Spinal cord (tissue), 10 donors: ENCODE measurements at places on chromosomes 2 and 18. TPM values are rescaled to one million over a fixed set of nuclear protein-coding genes. Genes with fewer than 3 reads are reported as not detected.

- no peak for DNase-seq
These were observed 2.3 kb upstream of the GCC2 start for GRCh38 chr2:108446703-108447102.

DNA sequence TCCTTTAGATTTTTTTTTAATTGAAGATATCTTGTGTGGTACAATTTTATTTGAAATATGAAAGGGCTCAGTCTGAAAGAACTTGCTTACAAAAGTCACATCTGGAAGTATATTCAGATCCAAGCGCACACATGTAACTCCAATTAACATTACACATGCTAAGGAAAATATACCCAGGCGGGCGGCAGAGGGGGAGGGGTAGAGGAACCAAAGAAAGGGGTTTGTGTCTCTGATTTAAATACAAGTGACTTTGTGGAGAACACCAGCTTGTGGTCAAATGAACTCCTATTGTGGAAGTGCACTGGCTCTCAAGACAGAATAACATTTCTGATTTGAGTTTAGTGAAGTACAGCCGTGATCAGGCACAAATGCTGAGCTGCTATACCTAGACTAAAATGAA lies 280.2 kb upstream of the SOX11 start:
- DNase-seq = no peak

DNA sequence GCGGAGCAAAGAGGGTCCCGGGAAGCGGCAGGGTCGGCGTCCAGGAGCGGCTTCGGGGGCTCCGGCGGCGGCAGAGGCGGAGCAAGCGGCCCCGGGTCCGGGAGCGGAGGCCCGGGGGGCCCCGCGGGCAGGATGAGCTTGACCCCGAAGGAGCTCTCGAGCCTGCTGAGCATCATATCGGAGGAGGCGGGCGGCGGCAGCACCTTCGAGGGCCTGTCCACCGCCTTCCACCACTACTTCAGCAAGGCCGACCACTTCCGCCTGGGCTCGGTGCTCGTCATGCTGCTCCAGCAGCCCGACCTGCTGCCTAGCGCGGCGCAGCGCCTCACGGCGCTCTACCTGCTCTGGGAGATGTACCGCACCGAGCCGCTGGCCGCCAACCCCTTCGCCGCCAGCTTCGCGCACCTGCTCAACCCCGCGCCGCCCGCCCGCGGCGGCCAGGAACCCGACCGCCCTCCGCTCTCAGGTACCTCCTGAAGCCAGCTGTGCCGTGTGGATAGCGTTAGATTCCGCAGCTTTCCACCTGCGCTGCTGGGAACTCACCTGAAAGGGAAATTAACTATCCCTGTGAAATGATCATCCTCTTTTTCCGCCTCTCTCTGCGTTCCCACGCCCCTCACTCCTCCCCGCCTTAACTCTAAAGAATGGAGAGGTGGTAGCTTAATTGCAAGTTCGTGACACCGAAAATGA lies 472 bp downstream of the CNOT11 start:
- DNase-seq = peak; percentile 15

Gene LIMS4
- 2.6 TPM for total RNA-seq

Gene PDE1A
- total RNA-seq = 37.0 TPM

DNA sequence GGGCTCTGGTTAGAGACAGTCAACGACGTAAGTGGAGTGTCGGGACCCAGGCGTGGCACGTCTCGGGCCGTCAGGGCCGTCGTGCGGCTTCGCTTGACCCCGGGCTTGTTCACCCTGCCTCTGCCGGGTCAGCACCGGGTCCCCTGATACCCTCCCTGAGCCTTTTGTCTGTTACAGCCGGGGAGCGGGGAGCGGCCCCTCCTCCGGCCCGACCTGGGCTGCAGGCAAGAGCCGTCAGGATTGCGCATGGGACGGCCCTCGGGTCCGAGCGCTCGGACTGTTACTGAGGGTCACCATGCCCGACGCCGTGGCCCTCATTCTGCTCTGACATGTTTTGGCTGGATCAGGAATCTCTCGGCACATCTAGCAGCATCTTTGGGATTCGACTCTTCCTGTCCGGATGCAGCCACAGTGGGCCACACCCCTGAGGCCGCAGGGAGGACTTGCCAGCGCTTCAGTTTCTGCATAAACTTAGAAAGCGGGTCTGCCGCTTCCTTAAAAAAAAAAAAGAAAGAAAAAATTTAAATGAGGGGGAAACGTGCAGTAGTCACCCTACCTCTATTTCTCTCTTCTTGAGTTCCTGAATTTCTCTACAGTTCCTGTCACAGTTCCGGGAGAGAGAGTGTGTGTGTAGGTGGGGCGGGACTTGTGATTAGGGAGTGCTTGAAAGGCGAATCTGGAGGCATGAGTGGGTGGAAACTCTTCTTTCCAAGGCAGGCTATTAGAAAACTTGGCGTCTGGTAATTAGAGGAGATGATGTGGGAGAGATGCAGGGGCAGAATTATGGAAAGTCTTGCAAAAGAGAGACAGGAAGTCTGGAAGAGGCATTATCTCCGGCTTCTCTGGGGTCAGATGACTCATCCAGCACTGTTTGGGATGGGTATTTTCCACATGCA lies 909 bp downstream of the TMEM87B start:
- DNase-seq = no peak

DNA sequence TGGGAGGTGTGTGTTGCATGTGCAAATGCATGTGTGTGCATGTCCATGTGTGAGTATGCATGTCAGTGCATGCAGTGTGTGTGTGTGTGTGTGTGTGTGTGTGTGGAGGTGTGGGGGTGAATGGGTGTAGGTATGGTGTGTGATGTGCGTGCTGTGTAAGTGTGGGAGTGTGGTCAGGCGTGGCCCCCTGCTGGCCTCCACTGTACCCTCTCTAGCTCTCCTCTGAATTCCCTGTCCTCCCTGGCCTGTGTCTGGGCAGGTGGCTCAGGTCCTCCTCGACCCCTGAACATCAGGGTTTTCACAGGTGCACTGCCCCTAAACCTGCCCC lies 230.2 kb downstream of the CELF4 start:
- DNase-seq = no peak

- DNase-seq = peak; percentile 83
These were observed 42.1 kb upstream of the EHBP1 start for GRCh38 chr2:62663411-62663810.

Gene PLB1
- 5.5 TPM for total RNA-seq

GRCh38 chr2:44746856-44747615 lies 194.5 kb upstream of the SIX3 start:
- peak; percentile 5 for DNase-seq

GRCh38 chr2:240960971-240961876 lies 37.2 kb upstream of the SNED1 start:
- no peak for DNase-seq

GRCh38 chr18:54316071-54316820 lies 41.4 kb downstream of the STARD6 start:
- DNase-seq = no peak

DNA sequence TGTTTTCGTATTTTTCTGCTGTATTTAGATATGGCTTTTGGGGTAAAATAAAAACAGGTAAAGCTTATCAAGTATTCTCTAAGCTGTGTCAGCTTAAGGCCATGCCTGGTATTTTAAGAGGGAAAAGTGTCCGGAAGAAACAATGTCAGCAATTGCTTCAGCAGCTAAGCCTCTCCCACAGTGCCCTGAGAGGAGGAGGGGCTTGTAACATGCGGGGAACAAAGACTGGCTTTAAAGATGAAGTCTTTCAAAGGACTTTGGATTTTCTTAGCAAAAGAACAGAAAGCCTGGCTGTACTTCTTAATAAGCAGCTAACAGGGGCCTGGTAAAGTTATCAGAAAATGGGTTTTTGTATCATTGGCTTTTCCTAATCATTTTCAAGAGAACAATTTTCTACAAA lies 102.8 kb downstream of the PXDN start:
- DNase-seq = peak; percentile 29

DNA sequence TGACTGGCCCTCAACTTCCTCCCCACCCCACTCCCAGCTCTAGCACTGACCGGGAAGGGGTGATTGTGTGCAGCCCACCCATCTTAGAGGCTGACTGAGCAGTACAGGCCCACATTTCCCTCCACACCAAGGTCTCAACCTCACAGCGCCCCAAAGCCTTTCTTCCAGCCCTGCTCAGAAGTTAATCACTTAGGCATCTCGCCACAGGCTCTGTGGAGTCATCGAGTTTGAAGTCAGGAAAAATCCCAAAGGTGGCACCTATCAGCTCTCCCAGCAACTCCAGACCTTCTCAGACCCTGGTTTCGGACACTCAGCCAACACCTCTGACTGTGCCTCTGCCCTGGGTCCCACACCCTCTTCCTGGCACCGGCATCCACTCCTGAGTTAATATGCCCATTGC lies 43.0 kb upstream of the GLI2 start:
- DNase-seq = no peak

Gene MPPE1
- 41.2 TPM for total RNA-seq

DNA sequence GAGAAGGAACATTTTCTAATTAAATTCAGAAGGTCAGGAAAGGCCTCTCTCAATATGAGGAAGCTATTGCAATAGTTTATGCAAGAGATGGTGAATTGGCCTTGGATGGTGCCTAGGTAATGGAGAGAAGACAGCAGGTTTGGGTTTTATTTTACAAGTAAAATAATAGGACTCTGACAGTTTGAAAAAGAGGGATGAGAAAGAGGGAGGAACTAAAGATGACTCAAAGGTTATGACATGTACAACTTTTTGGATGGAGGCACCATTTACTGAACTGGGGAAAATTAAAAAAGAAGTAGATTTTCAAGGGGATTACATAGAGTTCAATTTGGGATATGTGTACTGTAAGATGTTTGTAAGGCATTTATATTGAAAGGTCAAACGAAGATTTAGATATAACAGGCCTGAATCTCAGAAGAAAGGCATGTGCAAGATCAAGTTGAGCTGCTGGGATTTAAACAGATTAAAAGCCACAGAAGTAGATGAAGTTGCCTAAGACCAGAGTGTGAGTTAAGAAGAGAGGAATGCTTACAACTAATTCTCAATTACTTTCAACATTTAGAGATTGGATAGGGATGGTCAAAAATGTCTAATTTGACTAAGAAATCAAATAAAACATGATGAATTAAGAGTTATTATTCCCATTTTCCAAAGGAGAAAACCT lies 12.3 kb upstream of the ASNSD1 start:
- DNase-seq = no peak

Gene SIGLEC15
- 0.11 TPM for total RNA-seq

GRCh38 chr2:176174382-176174823 lies 14.1 kb upstream of the HOXD1 start:
- no peak for DNase-seq

DNA sequence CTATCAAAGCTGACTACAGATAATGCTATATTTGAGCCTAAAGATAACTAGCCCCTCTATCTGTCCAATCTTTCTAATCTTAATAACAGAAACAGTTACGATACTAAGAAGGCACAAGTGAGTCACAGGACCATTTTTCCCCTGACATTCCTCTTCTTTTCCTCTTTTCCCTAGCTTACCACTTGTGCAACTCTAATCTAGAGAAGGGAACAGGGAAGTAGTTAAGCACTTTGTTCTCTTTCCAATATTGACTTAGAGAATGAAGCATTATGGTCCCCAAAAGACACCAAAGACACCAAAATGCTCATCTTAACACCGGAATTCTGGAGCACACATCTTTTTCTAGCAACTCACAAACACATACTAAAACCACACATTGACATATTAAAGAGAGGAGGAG lies 1.8 kb downstream of the PDE11A start:
- no peak for DNase-seq

DNA sequence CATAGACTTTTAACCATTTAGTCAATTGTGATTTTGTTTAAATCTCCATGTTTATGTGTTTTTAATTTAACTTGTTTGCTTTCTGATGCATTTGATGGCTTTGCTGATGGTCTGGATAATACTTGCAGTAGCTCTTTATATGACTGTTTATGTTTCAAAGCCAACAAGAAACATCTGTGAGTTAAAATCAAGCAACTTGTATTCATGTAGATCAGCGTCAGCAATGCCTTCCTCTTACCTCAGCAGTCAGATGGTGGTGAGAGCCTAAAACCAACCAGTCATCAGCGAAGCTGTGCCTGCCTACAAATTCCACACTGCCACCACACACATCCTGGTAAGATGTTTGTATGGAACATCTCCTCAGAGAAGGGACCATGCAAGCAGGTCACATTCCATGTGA lies 231.9 kb downstream of the PTGR3 start:
- DNase-seq = no peak

DNA sequence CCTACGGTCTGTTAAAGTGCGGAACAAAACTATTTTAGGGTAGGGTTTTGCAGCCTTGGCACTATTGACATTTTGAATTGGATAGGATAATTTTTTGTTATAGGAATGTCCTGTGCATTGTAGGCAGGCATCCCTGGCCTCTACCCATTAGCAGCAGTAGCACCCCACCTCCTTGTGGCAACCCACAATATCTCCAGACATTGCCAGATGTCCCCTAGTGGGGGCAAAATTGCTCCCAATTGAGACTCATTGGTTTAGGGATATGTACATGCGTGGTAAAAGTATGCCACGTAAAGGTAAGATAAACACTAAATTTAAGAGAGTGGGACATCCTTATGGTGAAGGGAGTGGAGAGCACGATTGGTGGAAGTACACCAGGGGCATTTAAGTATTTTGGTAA lies 4.6 kb downstream of the MIB1 start:
- DNase-seq = no peak

- DNase-seq = no peak
These were observed 134.1 kb upstream of the SERPINE2 start for GRCh38 chr2:224173210-224173609.

DNA sequence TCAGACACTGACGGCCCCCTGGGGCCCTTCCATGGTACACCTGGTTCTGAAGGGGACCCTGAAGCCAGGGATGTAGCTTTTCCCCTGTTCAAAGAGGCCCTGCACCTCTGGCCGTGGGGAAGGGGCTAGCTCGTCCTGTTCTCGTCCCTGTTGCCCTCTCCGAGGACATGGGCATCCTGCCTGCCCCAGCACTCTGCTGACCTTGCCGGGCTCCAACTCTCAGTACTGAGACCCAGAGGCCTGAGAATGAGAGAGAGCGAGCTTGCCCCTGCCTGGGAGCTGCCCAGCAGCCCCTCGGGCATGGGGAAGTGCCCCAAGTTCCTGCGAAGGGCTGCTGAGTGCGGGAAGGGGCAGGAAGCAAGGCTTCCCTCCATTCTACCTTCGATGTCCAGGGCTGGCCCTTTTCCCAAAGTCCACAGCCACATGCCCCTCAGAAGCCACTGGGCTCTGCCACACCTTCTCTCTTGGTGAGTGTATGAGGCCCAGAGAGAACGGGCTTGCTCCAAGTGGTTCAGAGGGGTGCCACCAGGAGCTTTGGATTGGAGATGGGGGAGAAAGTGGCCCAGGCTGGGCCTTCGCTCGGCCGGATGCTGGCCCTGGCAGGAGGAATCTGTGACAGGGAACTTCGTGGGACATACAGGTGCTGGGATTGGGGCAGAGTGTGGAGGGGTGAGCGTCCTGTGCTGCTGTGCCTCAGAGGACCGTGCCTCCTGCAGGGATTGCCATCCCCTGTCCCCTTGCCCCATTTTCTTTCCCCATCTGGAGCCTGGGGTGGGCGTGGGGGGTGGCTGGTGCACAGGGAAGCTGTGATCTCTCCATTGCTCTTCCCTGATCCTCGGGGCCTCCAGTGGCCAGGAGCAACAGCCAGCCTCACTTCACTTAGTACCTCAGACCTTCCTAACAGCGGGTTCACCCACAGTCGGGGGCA lies 50.8 kb downstream of the KCNIP3 start:
- no peak for DNase-seq

- peak; percentile 34 for DNase-seq
These were observed 122.3 kb downstream of the HRH4 start for GRCh38 chr18:24582771-24583170.
